ENCODE measurements at places on chromosomes 11 and 22. TPM values are rescaled to one million over a fixed set of nuclear protein-coding genes. Genes with fewer than 3 reads are reported as not detected.

Gene POU2AF3
- total RNA-seq: not detected

Gene CRYBA4
- total RNA-seq: not detected

Gene PRG3
- total RNA-seq: not detected

DNA sequence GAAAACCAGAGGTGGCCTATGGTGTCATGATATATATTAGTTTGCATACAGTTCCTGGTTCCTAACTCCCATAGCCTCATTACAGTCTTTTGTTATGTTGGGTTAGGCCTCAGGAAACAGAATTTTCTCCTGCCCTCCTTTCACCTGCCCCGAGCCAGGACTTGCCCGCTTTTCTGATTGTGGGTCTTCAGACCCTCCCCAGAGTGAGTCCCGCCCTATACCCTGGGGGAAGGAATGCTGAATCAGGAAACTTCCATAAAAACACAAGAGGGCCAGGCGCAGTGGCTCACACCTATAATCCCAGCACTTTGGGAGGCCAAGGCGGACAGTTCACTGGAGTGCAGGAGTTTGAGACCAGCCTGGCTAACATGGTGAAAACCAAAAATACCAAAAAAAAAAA is 70.9 kb downstream of the SLC35F2 start:
- DNase-seq: no peak

- no peak for DNase-seq
Observed at GRCh38 chr11:71336176-71336995, 84.0 kb upstream of the SHANK2 start.

GRCh38 chr11:71489311-71490043 is 36.5 kb downstream of the NADSYN1 start:
- DNase-seq: no peak

DNA sequence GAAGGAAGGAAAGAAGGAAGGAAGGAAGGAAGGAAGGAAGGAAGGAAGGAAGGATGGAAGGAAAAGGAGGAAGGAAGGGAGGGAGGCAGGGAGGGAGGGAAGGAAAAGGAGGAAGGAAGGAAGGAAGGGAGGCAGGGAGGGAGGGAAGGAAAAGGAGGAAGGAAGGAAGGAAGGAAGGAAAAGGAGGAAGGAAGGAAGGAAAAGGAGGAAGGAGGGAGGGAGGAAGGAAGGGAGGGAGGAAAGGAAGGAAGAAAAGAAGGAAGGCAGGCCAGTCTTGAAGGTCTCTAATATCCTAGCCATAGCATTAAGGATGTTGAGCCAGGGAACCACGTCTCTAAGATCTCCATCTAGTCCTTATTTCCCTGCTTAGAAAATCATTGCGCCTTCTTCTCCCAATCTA is 78.8 kb downstream of the TMPRSS5 start:
- no peak for DNase-seq

- DNase-seq: no peak
Observed at GRCh38 chr11:94708642-94709041, 59.5 kb upstream of the AMOTL1 start.

GRCh38 chr11:134289789-134290188 is 13.6 kb downstream of the GLB1L3 start:
- no peak for DNase-seq

DNA sequence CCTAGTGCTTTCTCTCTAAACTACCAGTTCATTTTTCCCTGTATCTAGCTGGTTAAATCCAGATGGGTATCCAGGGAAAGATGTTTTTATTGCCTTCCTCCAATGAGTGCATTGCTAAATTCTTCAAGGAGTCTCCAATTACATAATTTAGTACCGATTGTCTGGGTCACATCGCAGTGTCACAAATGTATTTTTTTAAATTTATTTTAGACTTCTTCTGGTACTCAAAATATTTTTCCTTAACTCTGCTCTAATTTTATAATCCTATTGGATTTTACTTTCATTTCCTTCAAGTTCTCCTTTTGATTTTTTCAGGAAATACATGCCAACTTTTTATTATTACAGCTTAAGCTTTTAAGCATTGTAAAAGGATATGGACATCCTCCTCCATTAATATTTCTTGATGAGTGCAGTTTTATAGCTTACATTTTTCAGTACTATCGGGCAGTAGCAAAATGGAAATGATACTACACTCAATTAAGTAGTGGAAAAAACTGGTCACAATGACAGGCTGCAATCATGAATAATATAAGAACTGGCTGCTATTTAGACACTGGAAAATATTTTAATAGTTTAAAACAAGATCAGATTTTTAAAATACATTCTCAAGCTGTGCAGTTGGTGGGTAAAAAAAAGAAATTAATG is 20.3 kb downstream of the BBOX1 start:
- DNase-seq: no peak

Data from MG63 (cell line).